CD4-positive, alpha-beta T cell (primary cell): ENCODE measurements at places on chromosomes 6 and 20.

GRCh38 chr20:20362774-20363433 lies 5.0 kb upstream of the INSM1 start:
- no peak for DNase-seq

DNA sequence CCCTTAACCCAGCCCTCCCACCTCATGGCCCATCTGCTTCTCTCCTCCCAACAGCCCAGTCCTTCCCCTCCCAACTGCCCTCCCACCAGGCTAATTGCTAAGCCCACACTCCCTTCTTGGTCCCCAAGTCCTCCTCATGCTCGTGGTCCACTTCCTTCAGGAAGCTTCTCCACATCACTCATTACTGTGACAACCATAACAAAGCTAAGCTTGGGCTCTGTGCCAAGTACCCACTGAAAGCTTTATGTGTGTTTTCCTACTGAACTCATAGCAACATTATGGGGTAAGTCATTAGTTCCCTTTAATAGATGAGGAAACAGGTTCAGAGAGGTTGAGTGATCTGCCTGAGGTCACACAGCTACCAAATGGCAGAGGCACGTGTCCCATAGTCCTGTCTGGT lies 16.2 kb downstream of the FRS3 start:
- no peak for DNase-seq

DNA sequence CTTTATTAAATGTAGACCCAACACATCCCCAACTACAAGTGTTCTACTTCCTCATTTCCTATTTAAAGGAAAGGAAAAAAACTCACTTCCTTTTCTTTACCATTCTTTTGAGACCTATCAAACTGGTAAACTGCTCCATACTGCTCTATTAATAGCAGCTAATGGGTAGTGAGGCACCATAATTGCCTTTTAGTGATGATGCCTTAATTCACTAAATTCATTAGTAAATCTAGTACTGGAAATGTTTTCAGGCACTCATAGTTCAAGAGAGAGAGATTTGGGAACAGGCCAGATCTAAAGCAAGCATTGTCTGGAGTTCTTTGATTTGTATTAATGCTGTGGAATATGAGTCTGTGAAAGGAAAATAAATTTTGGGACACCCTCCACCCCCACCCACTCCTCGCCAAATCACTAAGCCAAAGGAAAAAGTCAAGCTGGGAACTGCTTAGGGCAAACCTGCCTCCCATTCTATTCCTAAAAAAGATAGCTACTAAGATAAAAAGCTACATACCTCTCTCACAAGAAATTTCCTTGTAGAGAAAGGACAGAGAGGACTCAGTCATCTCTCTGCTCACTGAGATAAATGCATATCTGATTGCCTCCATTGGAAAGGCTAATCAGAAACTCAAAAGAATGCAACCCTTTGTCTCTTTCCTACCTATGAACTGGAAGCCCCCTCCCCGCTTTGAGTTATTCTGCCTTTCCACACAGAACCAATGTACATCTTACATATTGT lies 13.6 kb upstream of the IBTK start:
- DNase-seq: no peak

DNA sequence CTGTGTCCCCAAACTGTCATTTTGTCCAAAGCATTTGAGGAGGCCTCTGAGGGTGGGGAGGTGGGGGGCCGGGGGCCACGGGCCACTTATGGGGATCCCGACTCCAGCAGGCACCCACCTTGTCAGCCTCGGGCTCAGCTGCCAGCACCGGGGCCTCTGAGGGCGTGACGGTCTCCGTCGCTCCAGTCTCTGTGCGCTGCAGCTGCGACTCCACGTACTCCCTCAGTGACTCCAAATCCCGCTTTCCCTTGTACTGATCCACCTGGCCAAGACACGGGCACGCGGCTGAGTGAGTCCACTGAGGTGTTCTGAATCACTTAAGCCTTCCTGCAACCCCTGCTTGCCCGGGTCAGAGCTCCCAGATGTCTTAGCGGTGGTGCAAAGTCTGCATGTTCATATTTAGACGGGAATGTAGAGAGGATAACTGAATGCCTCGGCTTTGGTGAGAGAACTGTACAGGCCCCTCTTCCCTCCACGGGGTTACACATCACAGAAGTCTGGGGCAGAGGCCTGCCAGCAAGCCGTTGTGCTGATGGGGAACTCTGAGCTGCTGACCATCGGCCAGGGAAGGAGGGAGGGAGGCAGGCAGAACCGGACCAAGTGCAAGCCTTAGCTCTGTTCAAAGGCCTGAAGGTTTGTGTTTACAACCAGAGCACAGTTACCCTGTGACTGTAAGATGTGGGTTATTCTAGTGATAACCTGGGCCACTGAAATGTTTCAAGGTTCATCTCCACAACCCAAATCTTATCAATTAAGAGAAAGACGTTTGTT lies 21.8 kb downstream of the TXNDC5 start:
- no peak for DNase-seq

DNA sequence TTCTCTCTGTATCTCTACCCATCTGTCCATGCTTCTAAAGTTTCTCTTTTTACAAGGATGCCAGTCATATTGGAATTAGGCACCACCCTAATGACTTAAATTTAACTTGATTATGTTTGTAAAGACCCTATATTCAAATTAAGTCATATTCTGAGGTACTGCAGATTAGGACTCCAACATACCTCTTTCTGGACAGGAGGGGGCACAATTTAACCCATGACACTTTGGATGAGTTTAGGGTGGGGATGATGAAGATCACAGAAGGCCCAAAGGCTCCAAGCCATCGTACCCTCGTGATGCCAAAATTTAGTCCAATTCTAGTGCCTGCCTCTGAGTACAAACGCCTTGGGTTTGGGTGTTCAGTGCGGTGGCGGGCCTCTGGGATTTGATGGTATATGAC lies 15.0 kb upstream of the NKX2-2 start:
- DNase-seq: no peak

GRCh38 chr6:155177363-155177961 lies 86.4 kb upstream of the CLDN20 start:
- DNase-seq: peak; percentile 67

- DNase-seq: no peak
These were observed 49.9 kb downstream of the BMP5 start for GRCh38 chr6:55825402-55826051.

DNA sequence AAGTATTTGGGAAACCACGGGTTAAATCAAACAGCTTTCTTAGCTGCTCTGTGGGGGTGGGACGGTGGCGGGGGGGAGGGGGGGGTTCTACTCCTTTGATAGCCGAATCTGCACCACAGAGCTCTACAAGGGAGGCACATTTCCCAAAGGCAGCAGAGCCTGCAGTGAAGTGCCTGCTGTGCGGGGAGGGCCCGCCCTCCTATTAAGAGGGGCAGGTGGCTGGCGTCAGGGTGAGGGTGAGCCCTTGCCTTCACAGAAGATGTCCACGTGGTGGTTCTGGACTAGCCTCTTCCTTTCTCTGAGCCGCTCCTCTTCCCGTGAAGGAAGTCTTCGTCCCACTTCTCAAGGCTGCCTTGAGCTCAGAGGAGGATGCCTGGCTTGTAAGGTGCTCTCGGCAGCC lies 174.9 kb upstream of the THBS2 start:
- no peak for DNase-seq

GRCh38 chr6:52221302-52221701 lies 23.0 kb downstream of the IL17F start:
- no peak for DNase-seq

DNA sequence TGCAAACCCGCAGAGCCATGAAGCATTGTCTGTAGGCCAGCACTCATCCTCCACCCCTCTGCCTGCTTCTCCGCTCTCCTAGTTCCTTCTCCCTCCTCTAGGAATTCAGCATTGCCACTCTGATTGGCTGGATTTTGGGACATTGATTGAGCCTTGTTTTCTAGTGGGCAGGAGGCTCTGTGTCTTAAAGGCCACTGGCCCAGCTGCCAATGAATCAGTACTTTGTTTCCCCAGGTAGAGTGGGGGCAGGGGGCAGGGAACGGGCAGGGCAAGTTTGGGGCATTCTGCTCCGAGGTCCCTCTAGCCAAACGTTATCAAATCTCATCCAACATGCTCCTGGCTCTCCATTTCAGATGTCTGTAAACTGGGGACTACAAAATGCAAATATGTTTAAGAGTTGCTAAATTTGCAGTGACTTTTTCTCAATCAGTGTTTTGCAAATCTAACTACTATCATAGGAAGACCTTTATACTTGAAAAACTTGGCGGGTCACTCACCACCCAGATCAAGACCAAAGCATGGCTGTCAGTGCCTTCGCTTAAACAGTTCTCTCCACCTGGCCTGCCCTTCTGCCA lies 10.4 kb upstream of the BPI start:
- DNase-seq: no peak

- no peak for DNase-seq
These were observed 41.0 kb upstream of the GLP1R start for GRCh38 chr6:39007575-39007974.

DNA sequence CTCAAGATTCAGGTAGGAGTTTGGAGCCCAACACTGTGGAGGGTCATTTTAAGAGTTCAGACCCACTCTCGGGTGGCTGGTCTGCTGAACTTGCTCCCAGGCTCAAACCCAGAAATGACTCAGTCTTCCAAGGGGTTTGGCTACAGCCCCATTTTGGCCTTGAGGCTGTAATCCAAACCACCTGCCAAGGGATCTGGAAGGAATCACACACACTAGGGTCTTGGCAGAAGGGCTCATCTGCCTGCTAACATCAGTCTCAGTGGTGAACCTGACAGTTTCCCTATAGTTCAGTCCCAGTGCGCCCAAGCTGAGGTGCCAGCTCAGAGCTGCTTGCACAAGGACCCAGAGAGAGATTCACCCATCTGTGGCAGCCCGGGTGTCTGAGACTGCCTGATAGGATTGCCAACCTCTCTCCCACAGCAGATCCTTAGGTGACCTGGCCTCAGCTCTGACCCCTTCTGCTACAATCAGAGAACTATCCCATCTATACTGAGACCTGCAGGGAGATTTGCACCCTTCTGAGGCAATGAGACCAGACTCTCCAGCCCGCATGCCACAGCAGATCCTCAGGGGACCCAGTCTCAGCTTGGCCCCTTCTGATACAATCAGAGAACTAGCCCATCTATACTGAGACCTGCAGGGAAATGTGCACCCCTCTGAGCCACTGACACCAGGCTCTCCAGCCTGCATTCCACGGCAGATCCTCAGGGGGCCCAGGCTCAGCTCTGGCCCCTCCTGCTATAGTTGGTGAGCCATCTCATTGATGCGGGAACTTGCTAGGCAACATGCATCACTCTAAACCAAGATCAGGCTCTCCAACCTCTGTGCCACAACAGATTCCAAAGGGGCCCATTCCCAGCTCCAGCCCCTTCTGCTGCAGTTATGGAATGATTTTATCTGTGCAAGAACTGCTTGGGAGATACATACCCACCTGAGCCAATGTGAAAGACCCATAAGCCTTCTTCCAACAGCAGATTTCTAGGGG lies 48.2 kb downstream of the THBS2 start:
- DNase-seq: no peak
